HCT116 (cell line): ENCODE measurements at places on chromosomes 5 and 9. TPM values are rescaled to one million over a fixed set of nuclear protein-coding genes. Genes with fewer than 3 reads are reported as not detected.

GRCh38 chr9:130660326-130660682 is 4.1 kb upstream of the PRDM12 start:
- no peak for DNase-seq

GFI1B gene
- 0.20 TPM for total RNA-seq

GRCh38 chr9:128771094-128771721 is 519 bp downstream of the ZER1 start:
- DNase-seq, result no peak

GRCh38 chr5:126847456-126847820 is 70.5 kb downstream of the LMNB1 start:
- no peak for DNase-seq

LURAP1L gene
- total RNA-seq, result 13.3 TPM

CCDC183 gene
- 2.8 TPM for total RNA-seq

SLC6A3 gene
- not detected for total RNA-seq

SLC6A19 gene
- total RNA-seq, result not detected

DNA sequence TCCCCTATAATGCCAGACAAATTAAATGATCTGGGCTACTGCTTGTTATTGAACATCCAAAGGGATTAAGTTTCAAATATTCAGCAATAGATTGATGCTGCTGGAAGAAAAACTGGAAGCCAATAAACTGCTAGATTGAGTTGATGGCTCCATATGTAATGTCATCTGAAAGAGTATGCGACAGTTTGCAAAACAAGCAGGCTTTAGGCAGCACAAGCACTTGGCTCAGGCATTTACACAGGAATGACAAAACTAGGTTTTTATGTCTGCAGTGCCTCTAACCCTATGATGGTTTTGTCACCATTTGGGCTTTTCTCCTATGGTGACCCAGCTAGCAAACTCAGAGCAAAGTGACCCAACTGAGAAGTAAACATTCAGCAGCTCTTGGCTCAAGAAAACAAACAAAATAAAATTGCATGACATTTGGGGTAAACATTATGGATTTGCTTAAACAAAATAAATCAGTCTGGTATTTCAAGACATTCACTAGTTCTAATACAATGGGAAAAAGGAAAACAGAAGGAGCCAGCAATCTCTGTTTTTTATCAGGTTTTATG is 978.5 kb downstream of the DTWD2 start:
- no peak for DNase-seq

UGT3A2 gene
- total RNA-seq, result not detected

- no peak for DNase-seq
Observed at GRCh38 chr5:132867046-132867451, 607 bp downstream of the UQCRQ start.

AIF1L gene
- total RNA-seq, result 34.0 TPM

HTR1A gene
- total RNA-seq, result not detected

GRCh38 chr5:113569396-113569795 is 55.9 kb downstream of the YTHDC2 start:
- no peak for DNase-seq

MCTP1 gene
- 0.44 TPM for total RNA-seq

GDF9 gene
- 0.49 TPM for total RNA-seq

DNA sequence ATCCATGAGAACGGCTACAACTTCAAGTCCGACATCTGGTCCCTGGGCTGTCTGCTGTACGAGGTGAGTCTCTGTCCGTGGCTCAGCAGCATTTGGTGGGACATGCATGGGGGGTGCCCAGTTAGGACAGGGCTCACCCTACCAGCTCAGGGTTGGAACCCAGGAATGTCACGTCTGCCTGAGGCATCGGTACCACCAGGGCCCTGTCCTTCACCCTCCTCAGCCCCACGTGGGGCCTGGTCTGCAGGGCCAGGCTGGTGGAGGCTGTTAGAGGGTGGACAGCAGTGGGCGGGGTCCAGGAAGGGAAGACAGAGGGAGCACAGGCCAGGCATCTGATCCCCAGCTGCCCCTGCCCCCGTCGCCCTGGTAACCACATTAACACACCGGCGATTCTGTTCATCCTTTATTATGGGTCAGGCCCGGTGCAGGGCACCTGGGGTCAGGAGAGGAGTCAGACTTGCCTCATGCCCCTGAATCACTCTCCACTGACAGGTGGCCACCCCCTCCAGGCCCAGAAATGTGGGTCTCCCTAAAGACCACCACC is 75.6 kb downstream of the PSMB7 start:
- DNase-seq, result no peak

DNA sequence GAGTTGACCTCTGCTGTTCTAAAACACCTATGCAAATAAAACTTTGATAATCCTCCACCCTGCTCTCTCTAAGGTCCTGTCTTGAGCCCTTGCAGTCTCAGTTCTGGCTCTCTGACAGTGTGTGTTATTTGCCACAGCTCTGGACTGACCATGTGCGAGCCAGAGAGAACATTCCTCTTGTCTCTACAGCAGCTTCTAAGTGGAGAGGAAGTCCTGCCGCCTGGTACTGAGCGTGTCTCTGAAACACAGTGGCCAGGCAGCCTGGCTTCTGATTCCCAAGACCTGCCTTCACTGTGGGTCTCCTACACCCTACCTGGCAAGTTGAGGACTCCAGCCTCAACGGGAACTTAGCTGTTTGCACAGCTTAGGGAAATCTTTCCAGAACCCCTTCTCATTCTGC is 61.6 kb downstream of the ENTREP1 start:
- no peak for DNase-seq

DNA sequence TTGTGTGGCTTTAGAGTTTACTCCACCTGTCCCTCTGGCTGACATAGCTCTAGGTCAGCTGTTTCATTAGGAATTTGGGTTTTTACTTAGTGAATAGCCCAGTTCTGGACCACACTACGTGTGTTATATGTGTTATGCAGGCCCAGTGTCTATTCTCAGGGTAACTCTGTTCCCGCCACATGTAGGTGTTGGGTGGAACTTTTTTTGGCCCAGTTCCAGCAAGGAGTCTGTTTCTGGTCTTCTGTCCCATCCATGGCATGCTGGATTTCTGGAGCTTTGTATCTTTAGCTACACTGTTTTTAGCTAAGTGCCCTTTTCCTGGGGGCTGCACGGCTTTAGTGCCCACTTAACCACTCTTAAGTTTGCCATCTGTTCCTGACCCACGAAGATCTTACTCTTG is 15.5 kb downstream of the RMI1 start:
- DNase-seq, result no peak

DNA sequence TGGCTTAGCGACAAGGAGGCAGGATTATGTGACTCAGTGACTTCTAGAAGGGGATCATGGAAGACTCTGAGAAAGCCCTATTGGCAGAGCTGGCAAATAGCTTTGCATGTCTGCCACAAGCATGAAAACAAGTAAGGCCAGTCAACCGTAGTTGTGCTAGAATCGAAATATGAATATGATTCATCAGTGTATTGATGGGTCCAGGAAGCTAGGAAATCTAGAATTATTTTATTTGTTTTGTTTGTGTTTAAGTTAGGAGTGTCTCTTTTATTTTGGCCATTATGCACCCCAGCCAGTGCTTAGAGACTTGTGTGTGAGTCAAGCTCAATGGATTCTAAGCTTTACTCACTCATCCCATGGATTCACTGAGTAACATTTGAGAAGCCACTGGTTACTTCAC is 3.8 kb upstream of the ITGA2 start:
- DNase-seq, result no peak

SPATA31E1 gene
- not detected for total RNA-seq

NSD1 gene
- total RNA-seq, result 58.8 TPM

PCDHA9 gene
- total RNA-seq, result not detected

CYSRT1 gene
- total RNA-seq, result 4.3 TPM

DNA sequence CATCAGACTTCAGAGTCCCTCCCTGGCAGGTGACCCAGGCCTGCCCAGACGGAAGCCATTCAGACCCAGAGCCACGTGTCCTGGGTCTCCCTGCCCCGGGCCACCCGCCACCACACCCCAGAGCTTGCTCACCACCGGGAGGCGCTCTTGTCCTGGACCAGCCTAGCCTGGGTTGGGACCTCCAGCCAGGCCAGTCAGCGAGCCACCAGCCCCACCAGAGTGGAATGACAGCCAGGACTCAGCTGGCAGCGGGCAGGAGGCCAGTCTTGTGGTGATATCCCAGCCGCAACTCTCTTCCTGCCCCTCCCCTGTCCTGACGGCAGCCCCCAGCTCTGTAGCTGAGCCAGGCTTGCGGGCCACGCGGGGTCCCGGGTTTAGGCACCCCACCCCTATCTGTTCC is 1.7 kb upstream of the PTGDS start:
- DNase-seq, result no peak

GRCh38 chr5:163963881-163964280 is 458.5 kb downstream of the MAT2B start:
- no peak for DNase-seq

NME5 gene
- total RNA-seq, result 3.1 TPM

PSMD5 gene
- 64.3 TPM for total RNA-seq

CAMK2A gene
- not detected for total RNA-seq

FOXD4L6 gene
- 0.54 TPM for total RNA-seq

- no peak for DNase-seq
Observed at GRCh38 chr5:59322058-59322457, 571.5 kb downstream of the PDE4D start.

GRCh38 chr5:157827423-157827822 is 31.5 kb downstream of the CLINT1 start:
- DNase-seq, result no peak

- no peak for DNase-seq
Observed at GRCh38 chr5:132096904-132097303, 23.3 kb downstream of the CSF2 start.

DNA sequence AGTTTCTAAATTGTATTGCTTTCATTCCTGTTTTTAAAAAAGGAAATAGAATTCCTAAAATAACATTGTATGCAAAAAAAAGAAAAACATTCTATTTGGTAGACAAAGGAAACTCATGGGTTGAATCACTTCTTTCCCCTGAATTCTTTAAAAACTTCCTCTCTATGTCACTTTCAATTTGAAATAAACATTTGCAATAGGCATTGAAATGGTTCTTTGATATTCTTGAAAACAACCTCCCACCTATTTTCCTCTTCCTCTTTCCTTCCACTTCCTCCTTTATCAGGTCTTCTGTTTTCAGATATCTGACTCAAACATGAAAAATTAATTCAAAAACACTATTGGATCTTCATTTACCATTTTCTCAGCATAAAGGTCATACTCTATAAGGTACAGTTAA is 442.0 kb upstream of the MEF2C start:
- no peak for DNase-seq

GRCh38 chr9:79176014-79176697 is 395.6 kb upstream of the TLE4 start:
- no peak for DNase-seq

SLC36A3 gene
- total RNA-seq, result not detected

GRCh38 chr5:11323761-11324160 is 562.7 kb upstream of the DAP start:
- DNase-seq, result no peak

TRIM36 gene
- total RNA-seq, result 12.6 TPM

SPINK13 gene
- not detected for total RNA-seq

DNA sequence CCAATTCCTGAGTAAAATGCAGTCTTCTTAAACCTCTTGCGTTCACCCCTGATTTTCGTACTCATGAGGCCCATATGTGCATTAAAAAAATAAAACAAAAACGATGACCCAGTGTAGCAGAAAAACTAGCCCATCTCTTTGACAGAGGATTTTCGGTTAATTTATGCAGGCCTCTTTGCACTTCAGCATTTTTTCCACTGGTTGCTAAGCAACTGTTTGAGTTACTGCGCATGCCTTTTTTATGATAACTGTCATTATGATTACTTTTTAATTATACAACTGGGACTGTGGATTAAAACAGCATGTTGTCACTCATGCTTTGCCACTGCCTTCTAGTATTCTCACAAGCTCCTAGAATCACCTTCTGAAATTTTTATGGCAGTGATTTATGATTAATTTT is 165.0 kb downstream of the SMARCA2 start:
- no peak for DNase-seq

- no peak for DNase-seq
Observed at GRCh38 chr5:135714126-135714894, 120.2 kb upstream of the SLC25A48 start.
